ENCODE measurements at places on chromosomes 12 and 14.
A peak's percentile ranks its signal among the peaks of the same experiment; 100 is the strongest.

DNA sequence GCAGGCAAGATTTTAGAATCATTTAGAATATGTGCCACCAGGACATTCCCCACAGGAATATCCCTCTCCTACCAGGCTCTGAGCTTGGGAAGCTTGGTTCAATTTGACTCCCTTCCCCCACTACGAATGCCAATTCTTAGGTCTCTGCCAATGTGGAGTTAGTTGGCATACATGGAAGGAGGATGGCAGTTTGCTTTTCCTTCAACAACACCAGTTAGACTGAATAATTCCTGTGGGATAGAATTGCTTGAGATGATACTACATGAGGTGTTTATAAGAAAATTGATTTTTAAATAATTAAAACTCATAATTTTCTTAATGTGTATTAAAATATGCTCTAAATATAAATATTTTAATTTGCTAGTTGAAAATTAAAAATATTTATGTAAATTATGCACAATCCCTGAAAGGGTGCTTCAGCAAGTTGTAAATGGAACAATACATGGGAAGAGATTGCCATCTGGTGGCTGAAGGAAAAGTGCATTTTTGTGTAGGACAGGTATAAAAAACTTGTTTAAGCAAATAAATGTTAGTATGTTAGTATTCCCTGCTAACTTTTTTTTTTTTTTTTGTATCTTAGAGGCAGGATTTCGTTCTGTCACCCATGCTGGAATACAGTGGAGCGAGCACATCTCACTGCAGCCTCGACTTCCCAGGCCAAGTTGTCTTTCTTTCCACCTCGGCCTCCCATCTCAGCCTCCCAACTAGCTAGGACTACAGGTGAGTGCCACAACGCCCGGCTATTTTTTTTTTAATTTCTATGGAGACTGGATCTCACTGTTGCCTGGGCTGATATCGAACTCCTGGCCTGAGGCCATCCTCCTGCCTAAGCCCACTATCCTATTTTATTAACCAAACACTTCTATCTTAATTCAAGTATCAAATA lies 25.8 kb upstream of the STRAP start:
- ATAC-seq = peak; percentile 62

- ATAC-seq = no peak
Measured at GRCh38 chr12:42255221-42255865, 17.3 kb upstream of the YAF2 start.

GRCh38 chr12:127178463-127178862 lies 1088.5 kb upstream of the TMEM132C start:
- no peak for ATAC-seq

- ATAC-seq = no peak
Measured at GRCh38 chr12:92926549-92926948, 2.5 kb downstream of the EEA1 start.

GRCh38 chr14:91363776-91364523 lies 53.7 kb downstream of the CCDC88C start:
- ATAC-seq = no peak

- ATAC-seq = no peak
Measured at GRCh38 chr12:93179792-93180191, 197.9 kb upstream of the NUDT4 start.

- ATAC-seq = peak; percentile 64
Measured at GRCh38 chr12:130127912-130128789, 34.1 kb upstream of the FZD10 start.

GRCh38 chr14:32645551-32645950 lies 293.1 kb upstream of the NPAS3 start:
- no peak for ATAC-seq

Data from esophagus mucosa (tissue), 1 donor.